ENCODE measurements at places on chromosomes 6 and 20. TPM values are rescaled to one million over a fixed set of nuclear protein-coding genes. Genes with fewer than 3 reads are reported as not detected.

LPA gene
- total RNA-seq: not detected

- no peak overlapping the region for H3K27ac ChIP-seq
- H3K4me1 ChIP-seq: peaks cover 4% of the 10 kb centered on the region
- no peak overlapping the region for H3K4me3 ChIP-seq
These were observed 22.7 kb upstream of the TRIM39 start for GRCh38 chr6:30304002-30304401.

HTR1E gene
- not detected for total RNA-seq

DNA sequence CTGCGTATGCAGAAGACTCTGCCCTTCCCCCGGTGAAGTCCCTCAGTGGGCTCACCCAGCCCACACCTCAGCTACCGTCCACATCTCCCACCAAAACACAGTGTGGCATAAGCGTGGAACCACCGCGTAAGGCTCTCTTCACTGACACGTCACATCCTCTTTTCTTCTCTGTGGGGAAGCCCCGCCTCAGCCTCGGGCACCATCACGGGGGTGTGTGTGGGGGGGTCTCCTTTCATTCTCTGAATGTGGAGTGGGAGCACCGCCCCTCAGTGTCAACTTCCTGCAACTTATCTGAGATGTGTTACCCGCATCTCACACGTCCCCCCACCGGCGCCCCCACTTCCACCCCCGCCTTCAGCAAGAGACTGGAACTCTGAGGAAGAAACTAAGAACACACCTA, 388.4 kb upstream of the JARID2 start:
- peak overlapping the region; percentile 92 for H3K27ac ChIP-seq
- H3K36me3 ChIP-seq: no peaks in the 10 kb centered on the region
- peak; percentile 18 for DNase-seq
- H3K27me3 ChIP-seq: no peaks in the 10 kb centered on the region
- H3K4me3 ChIP-seq: peak overlapping the region; percentile 19
- H3K4me1 ChIP-seq: peaks cover 46% of the 10 kb centered on the region

NSFL1C gene
- 108 TPM for total RNA-seq

MED23 gene
- 40.4 TPM for total RNA-seq

DTNBP1 gene
- 20.6 TPM for total RNA-seq

- DNase-seq: peak; percentile 22
- H3K36me3 ChIP-seq: peaks cover 24% of the 10 kb centered on the region
- peak overlapping the region; percentile 37 for H3K4me3 ChIP-seq
- H3K27me3 ChIP-seq: no peaks in the 10 kb centered on the region
- peak overlapping the region; percentile 23 for H3K27ac ChIP-seq
- peaks cover 62% of the 10 kb centered on the region for H3K4me1 ChIP-seq
These were observed 44.0 kb downstream of the B4GALT5 start for GRCh38 chr20:49669601-49670189.

- no peak overlapping the region for H3K4me3 ChIP-seq
- DNase-seq: no peak
- peaks cover 2% of the 10 kb centered on the region for H3K4me1 ChIP-seq
- H3K27me3 ChIP-seq: peaks cover 16% of the 10 kb centered on the region
- peaks cover 2% of the 10 kb centered on the region for H3K36me3 ChIP-seq
These were observed 60.2 kb downstream of the SCML4 start for GRCh38 chr6:107763946-107764345.

Measured in activated T-helper 2 cell treated with anti-CD3 and anti-CD28 coated beads, Interferon-gamma antibody, Interleukin-2, Interleukin-4, amounts not matched to agents 10 μg/mL and 5 μg/mL and 100 μg/mL, durations not matched to agents 14 hours and 24 hours and 36 hours (primary cell).